ENCODE measurements at places on chromosomes 16 and 17. TPM values are rescaled to one million over a fixed set of nuclear protein-coding genes. Genes with fewer than 3 reads are reported as not detected.

GRCh38 chr17:57750109-57750871 is 5.2 kb upstream of the CCDC182 start:
- DNase-seq, result no peak

DNA sequence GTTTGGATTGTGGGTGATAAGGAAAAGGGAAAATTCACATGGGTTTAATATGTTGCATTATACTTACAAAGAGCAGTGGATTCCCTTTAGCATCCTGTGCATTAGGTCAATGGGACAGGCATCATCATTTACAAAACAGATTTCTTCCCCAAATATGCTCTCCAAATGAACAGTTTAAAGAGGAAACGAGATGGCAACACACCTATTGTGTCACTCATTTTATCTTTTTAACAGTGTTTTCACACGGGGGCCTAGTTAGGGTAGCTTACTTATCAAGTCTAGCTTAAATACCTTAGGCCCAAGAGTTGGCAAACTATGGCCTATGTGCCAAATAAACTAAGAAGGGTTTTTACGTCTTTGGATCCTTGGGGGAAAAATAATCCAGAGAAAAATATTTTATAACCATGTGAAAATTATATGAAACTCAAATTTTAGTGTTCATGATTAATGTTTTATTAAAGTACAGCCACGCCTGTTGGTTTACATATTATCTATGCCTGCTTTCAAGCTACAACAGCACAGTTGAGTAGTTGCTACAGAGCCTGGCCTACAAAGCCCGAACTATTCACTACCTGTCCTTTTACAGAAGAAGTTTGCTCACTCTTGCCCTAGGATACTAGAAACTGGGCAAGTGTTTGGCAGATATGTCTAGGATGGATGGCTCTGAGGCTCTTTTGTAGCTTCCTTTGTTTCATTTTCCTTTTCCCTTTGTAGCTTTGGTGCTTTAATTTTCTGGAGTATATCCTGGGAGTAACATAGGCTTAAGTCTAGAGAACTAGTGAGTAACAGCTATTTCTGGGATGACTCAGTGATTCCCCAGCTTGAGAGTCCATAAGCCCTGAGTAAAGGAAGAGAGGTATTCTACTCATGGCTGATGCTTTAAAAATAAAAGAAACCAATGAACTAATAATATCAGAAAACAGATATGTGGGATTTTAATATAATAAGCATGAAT is 12.4 kb downstream of the NUP93 start:
- DNase-seq, result no peak

The EME2 gene
- 7.8 TPM for polyA plus RNA-seq

DNA sequence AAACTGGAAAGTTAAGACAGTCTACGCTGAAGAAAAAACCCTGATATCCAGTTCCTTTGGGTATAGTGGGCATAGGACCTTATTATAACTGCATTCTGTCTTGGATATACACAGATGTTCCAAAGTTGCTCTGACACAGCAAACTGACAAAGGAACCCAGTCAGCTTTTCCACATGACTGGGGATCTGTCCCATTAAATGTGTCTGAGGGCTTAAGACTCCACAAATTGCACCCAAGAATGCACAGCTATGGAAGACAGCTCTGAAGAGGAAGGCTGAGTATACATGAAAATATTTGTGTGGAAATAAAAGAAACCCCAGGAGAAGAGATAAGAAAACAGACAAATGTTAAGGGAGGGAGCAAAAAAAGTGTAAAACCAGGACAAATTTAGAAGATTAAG is 114.1 kb downstream of the SPAG9 start:
- no peak for DNase-seq

The MILR1 gene
- 1.7 TPM for polyA plus RNA-seq

The GAS7 gene
- 19.4 TPM for polyA plus RNA-seq

All from heart left ventricle (tissue), 16 donors.